ENCODE measurements at places on chromosomes 3 and 15.

DNA sequence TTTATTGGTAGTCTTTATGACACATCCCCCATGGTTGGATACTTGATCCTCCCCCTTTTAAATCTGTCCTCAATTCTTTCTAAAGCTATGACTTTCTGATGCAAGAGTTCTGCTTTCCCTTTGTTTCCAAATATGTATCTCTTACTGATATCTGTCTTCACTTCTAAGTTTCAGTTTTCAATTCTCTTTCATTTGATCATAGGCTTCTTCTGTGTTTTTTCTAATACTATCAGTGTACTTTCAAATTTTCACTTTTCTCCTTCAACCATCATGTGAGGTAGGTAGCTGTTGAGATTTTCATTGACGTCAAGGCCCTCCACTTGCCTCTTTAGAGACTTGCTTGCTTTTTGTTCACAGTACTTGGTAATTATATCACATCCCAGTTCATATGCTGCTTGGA lies 436.5 kb downstream of the CNTN4 start:
- no peak for DNase-seq

DNA sequence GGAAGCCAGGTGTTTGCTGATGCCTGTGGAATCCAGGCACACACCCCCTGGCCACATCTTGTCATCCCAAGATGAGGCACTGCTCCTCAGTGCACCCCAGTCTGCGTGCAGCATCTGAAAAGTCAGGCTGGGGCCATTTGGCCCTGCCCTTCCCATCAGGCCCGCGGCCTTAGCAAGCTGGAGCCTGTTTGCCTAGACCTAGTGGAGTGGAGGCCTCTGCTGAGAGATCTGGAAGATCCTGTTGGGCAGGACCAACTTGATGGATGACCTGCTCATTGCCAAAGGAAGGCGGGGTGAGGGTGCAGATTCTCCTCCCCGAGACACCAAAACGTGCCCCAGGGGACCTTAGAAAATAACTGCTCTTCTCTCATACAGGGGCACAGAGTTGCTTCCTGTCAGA lies 220.2 kb downstream of the SHQ1 start:
- no peak for DNase-seq

DNA sequence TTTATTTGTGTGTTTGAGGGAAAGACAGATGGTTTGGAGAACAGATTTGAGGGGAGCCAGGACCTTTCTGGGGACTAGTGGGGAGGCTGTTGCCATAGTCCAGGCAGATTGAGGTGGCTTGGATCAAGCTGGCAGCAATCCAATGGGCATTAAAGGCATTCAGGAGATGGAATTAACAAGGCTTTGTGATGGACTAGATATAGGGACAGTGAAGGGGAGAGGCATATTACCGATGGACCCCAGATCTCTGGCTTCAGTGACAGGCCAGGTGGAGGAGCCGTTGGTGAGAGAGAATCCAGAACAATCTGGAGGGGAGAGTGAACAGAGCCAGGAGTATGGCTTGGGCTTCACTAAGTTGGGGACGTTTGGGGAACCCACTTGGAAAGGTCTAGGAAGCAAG lies 124.8 kb downstream of the EEFSEC start:
- DNase-seq: no peak

DNA sequence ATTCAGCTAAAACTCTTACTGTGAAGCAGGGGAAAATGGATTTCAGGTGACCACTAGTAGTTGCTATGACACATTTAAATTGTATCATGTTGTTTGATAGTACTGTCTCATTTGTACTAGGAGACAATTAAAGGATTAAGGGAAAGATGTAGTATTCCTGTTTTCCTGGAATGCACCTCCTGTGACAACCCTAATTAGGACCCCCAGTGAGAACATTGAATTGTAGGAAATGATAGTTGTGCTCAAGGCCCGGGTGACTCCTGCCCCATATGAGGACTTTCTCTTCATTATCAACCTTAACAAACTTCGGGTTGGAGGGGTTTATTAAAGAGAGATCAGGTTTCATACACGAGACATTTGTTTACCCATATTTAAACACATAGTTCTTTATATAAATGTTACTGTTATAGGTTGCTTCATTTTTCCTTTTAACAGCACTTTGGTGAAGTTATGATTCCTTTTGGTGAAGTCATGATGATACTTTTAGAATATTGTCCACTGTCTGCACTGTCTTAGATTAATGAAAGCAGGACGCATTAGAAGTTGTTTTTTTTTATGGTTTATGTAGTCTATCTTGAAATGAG lies 392.6 kb upstream of the NAALADL2 start:
- no peak for DNase-seq

- DNase-seq: no peak
Measured at GRCh38 chr3:190044142-190044541, 76.6 kb downstream of the P3H2 start.

- no peak for DNase-seq
Measured at GRCh38 chr3:130243808-130244207, 101.7 kb upstream of the COL6A5 start.

GRCh38 chr15:85443593-85444087 lies 63.2 kb downstream of the AKAP13 start:
- DNase-seq: no peak

GRCh38 chr3:141093971-141094684 lies 43.0 kb downstream of the SPSB4 start:
- no peak for DNase-seq

All from activated T-cell treated with anti-CD3 and anti-CD28 coated beads for 48 hours (primary cell).